Activated CD4-positive, alpha-beta T cell treated with anti-CD3 and anti-CD28 coated beads for 1 hour (primary cell): ENCODE measurements at places on chromosomes 6 and 20.

GRCh38 chr6:52640916-52641315 is 30.0 kb upstream of the TMEM14A start:
- DNase-seq: no peak

GRCh38 chr6:25777031-25777430 is 22.5 kb downstream of the SLC17A4 start:
- DNase-seq: no peak

DNA sequence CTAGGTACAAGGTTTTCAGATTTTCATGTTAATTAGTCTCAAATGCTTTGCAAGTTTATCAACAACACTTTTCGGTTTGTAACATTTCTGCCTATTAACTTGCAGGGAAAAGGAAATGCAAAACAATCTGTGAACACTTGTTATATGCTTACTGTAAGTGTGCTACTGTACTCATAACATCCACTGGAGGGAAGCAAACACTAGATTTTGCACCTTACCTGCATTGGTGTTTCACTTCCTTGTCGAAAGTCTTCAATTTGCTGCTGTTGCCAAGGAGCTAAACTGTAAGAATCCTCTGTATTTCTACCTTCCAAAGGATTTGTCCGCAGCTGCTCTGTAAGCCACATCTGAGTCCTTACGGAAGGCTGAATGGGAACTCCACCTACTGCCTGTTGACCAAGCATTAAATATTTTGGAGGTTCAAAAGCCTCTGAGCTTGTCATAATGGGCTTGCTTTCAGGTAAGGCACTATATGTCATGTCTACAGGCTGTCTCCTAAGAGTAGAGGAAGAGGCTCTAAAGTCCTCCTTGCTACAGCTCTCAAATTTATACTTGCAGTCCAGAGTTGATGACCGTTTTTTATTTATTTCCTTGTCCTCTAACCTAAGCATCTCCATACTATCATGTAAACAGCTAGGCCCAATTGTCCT is 17.3 kb downstream of the PLN start:
- DNase-seq: no peak

DNA sequence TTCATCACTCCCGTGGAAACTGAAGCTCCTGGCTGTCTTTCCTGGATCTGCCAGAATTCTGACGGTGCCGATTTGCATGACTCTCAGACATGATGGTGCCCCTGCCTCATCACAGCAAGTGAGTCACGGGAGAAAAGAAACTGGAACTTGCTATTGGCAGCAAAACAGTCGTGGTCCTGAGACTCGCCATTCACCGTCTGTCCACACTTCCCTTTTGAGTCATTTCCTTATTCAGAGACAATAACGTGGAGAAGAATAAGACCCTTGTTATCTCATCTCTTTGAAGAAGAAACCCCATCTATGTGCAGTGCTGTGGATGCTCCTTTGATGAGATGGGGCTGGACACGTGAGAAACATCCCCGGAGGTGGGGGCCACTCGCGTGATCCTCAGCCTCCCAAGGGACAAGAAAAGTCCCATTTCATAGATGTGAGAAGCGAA is 4.2 kb downstream of the GPR31 start:
- no peak for DNase-seq

DNA sequence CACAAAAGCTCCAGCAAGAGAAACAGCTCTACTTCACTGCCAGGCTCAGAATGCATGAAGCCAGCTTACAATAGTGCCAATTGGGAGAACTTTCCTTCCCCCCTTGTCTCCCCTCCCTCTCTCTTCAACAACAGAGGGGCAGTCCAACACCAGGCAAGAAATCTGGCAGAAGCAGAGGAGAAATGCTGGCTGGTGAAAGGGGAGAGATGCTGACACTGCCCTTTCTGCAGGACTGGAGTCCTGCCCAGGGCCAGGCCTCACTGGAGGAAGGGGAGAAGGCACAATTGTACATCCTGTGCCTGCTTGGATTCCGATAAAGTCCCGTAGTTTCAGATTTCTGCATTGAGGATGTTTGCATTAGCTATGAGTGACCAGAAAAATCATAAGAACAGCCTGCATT is 148.6 kb downstream of the LRRC1 start:
- DNase-seq: no peak

- DNase-seq: no peak
Observed at GRCh38 chr20:16758454-16759180, 10.5 kb downstream of the OTOR start.

DNA sequence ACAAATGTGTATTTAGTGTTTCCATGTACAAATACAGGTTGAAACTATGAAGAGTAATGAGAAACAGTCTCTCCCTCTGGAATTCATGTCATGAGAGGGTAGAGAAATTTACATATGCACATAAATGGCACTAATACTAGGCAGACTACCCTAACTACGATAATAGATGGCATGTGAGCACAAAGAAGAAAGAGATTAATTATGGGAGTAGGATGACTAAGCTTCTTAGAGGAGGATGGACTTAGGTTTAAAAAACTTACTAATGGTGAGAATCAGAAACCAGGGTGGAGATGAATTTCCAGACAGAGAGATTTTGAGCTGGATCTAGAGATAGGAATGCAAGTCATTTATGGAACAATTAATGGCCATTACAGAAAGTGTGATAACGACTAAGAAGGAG is 225.3 kb upstream of the HTR1E start:
- DNase-seq: no peak

DNA sequence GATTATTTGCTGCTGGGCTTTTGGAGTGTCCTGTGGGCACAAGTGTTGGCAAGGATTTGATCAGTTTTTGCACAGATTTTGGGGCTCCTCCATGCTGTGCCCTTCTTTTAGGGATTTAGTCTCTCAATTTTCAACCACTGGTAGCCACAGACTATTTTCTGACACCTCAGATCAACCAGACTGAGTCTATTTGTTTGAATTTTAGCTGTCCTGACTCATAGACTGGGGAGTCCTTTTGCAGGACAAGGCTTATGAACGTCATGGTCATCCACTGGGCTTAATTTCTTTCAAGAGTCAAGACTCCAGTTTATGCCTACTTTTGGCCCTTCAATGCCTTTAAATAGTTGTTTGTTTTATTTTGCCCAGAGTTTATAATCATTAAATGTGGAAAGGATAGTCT is 59.3 kb downstream of the BCKDHB start:
- DNase-seq: no peak

DNA sequence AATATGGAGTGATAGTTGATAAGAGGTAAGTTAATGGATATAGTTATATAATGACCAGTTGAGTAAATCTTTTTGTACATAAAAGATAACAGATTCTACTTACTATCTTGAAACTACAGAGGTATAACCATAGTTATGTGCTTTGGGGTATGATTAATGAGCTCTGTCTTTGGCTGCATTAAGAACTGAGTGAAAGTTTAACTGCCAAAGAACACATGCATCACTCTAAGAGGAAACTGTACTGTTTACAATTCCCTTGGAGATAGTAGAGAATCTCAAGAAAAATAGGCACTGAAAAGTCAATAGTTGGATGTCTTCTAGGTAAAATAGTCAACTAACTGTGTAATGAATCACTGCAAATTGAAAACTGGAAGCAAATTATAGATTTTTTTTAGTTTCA is 1129.5 kb downstream of the EPHA7 start:
- DNase-seq: no peak

- DNase-seq: no peak
Observed at GRCh38 chr6:7507600-7507999, 33.9 kb upstream of the DSP start.

DNA sequence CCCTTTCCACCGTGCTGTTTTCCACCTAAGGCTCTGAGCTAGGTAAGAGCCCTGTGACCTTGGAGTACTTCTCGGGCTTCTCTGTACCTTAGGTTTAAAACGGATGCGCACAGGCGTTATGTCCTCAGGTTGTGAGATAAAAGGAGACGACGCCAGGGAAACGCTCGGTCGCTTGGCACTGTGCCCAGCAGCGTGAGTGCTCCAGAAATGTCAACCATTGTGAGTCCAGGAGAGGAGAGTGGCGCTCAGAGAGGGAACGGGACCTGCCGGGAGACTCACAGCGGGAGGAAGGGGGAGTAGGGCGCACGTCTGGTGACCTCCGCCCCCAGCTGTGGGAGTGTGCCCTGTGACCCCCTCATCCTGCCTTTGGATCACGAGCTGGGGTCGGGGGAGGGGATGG is 33.8 kb upstream of the SCRT2 start:
- no peak for DNase-seq

DNA sequence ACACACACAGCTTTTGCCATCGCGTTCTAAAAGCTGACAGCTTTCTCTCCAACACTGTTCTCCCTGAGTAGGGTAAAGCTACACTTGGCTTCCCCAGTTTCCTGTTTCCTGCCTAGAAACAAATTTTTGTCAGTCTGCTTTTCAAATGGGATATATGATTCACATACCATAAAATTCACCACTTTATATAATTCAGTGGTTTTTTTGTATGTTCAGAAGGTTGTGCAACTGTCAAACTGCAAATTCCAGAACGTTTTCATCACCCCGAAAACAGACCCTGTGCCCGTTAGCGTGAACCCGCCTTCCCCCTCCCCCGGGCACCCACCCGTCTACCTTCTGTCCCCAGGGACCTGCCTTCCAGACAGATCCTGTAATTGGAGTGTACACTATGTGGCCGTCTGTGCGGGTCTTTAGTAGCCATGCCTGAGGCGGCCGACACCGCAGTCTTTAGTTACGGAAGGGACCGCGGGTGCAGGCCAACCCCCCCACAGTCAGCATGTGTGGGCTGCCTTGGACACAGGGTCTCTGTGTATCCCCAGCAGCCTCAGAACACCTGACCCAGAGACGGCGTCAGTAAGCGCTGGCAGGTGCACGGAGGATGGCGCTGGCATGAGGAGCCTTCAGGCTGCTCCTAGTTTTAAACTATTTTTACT is 16.6 kb downstream of the HRH3 start:
- no peak for DNase-seq

DNA sequence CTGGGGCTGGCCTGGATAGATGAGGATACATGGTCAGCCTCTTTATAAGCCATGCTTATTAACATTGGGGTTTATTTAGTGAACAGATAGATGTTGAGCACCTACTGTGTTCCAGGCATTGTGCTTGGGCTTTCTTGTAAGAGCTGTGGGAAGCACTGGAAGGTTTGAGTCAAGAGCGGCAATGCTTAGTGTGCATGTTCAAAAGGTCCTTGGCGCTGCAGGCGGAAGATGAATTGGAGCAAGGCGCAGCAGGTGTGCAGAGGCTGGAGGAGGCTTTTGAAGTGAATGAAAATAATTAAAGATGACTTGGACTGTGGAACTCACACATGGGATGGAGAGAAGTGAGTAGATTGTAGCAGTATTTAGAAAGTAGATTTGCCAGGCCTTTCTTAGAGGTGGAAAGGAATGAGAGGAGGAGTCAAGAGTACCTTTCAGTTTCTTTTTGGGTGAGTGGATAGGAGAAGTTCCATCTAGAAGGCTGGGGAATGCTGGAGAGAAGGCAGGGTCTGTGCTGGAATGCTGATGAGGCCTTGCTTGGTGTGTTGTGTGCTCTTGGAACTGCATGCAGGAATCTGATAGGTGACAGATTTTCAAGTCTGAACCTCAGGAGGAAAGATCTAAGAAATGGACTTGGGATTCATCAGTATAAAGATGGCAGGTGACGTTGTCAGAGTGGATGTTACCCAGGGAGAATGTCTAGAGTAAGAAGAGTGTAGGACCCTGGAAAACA is 26.4 kb downstream of the SNX9 start:
- DNase-seq: no peak

GRCh38 chr20:45044601-45045000 is 56.3 kb downstream of the KCNS1 start:
- DNase-seq: no peak

DNA sequence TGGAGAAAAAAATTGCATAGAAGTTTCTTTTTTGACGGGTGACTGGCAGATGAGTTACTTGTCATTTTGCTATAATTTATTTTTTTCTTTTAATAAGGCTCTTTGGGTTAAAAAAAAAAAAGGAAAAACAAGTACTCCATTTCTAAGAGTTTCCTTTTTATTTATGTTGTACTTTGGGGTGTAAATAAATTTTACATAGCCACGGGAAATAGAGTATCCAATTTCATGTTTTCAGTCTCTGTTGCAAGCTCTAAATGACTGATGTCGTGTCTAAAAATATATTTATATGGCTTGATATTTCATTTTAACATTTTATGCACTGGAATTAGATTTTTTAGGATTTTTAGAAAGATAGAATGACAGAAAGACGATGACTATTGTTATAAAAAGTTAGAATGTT is 3.4 kb downstream of the EYA4 start:
- DNase-seq: no peak

- DNase-seq: no peak
Observed at GRCh38 chr6:25387483-25387882, 108.3 kb downstream of the CARMIL1 start.

DNA sequence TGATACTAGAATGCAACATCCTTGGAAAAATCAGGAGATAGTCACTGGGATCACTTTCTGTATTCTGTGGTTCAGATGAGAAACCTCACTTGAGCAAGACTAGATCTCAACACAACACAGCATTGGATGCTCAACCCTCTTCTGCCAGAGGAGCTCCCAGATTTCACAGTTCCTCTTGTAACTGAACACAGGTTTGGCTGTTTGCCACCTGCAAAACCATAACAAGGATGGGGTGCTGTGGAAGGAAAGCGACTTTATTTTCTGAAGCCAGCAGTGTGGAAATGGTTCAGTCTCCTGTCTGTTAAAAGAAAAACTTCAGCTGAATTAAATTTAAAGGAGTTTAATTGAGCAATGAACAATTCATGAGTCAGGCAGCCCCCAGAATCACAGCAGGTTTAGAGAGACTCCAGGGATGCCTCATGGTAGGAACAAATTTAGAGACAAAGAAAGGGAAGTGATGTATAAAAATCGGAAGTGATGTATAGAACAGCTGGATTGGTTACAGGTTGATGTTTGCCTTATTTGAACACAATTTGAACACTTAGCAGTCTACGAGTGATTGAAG is 149.9 kb upstream of the UST start:
- no peak for DNase-seq

GRCh38 chr6:126266664-126267063 is 73.3 kb upstream of the CENPW start:
- DNase-seq: no peak

DNA sequence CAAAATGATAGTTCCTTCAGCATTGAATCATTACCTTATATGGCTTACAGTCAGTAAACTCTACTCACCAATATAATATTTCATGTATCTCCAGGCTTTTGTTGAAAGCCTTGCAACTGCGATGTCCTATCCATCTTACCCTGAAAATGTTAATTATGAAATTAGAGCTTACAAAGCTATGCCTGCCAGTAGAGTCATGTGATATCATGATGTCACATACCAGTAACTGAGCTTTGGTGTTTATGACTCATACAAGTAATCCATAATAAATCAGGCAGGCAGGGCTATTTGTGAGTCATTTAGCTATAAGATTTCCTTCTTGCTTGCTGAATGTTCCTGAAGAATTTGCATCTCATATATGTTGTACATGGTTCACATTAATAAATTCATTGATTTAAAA is 44.9 kb upstream of the FAM83B start:
- no peak for DNase-seq

DNA sequence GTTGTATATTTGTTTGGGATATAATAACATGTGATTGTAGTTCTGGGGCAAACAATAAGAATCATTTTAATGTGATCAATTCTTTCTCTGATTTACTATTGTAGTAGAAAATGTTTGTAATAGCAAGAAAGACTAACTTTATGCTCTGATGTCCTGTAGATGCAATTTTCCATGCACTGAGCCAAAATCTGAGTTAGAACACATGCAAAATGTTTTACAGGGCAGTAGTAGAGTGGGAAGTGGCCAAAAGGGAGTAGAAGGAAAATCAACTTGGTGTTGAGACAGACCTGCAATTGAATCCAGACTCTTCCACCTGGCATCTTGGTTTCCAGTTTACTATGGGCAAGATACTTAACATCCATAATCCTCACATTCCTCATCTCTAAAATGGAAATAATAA is 93.5 kb upstream of the BMP5 start:
- DNase-seq: no peak
